ENCODE measurements at places on chromosomes 11 and 22. TPM values are rescaled to one million over a fixed set of nuclear protein-coding genes. Genes with fewer than 3 reads are reported as not detected.

DNA sequence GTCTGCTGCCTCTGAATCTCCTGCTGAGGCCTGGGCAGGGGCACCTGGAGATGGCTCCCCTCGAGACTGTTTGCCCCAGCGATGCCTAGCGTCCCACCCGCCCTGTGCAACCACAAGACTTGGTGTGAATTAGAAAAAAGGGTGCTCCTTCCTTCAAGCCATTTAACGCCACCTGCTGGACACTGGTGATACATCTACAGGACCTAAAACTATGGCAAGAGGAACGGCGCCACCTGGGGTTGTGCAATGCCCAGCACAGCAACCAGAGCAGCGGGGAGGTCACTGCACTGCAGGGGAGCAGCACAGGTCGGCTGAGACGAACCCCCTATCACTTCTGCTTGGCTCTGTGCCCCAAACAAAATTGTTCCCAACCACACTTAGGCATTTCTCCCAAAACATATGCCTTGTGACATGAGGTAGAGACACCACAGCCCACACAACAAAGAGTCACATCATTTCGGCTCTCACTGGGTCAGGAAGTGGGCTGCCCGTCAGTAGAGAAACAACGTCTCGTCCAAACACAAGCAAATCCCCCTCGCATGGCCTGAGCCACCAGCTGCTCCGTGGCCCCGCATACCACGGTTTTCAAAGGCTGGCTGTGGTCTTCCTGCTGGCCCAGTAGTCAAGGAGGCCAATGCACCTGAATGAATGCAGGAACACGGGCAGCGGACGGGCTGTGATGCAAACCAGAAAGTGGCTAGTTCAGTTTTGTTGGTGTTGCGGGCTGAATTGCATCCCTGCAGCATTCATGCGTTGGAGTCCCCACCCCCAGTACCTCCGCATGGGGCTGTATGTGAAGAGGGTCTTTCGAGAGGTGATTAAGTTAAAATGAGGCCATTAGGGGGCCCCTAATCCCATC is 171.9 kb downstream of the SHANK2 start:
- no peaks in the 10 kb centered on the region for H3K27me3 ChIP-seq
- H3K27ac ChIP-seq = no peak overlapping the region
- DNase-seq = peak; percentile 58
- H3K36me3 ChIP-seq = peaks cover 2% of the 10 kb centered on the region
- H3K4me1 ChIP-seq = no peaks in the 10 kb centered on the region

- DNase-seq = no peak
- no peak overlapping the region for H3K27ac ChIP-seq
- no peaks in the 10 kb centered on the region for H3K36me3 ChIP-seq
Observed at GRCh38 chr11:77173494-77173893, 45.4 kb downstream of the MYO7A start.

DNA sequence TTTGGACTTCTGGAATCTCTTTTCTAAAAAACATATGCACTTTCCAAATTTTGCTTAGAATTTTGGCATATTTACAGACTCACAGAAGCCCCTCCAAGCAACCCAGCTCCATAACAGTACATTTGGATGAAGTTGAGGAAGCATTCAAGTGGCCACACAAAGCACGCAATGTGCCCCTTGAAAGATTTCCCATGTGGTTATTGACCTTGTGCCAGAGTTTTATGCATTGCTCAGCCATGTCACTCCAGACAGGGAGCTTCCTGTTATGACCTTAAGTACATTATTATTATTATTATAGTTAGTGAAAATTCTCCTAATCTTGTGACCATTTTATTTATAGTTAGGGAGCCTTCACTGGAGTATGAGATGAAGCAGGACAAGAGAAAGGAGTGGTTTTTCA is 35.0 kb upstream of the BDNF start:
- no peak overlapping the region for H3K27ac ChIP-seq
- H3K36me3 ChIP-seq = no peaks in the 10 kb centered on the region
- DNase-seq = no peak
- H3K27me3 ChIP-seq = no peaks in the 10 kb centered on the region
- H3K4me3 ChIP-seq = no peak overlapping the region

The CADM1 gene
- polyA plus RNA-seq = 27.8 TPM

- H3K27me3 ChIP-seq = no peaks in the 10 kb centered on the region
- no peak overlapping the region for H3K27ac ChIP-seq
- DNase-seq = peak; percentile 22
- H3K36me3 ChIP-seq = no peaks in the 10 kb centered on the region
Observed at GRCh38 chr11:19705936-19706335, 6.7 kb upstream of the NAV2 start.

The UPK3A gene
- not detected for polyA plus RNA-seq

DNA sequence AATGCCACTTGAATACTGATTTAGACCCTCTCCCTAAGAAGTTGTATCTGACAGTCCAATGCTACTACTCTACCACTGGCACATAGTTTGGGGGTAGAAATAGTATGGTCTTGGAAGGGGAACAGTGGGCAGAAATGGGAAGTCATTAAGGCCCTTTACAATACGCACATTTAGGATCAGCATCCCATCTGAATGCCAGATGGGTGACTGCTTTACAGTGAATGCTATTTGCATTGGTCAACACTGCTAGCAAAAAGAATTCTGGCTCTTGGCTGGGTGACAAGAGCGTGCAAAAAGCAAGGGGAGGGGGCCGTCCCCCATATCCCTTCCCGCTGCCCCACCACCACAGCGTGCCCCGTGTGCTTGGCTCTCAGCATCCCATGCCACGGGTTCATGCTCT is 104.7 kb upstream of the BID start:
- H3K36me3 ChIP-seq = peaks cover 25% of the 10 kb centered on the region
- H3K4me3 ChIP-seq = no peak overlapping the region
- H3K27me3 ChIP-seq = no peaks in the 10 kb centered on the region
- H3K27ac ChIP-seq = no peak overlapping the region
- H3K4me1 ChIP-seq = peaks cover 5% of the 10 kb centered on the region

Data from IMR-90 (cell line).